Activated naive CD4-positive, alpha-beta T cell treated with anti-CD3 and anti-CD28 coated beads, Interleukin-2, amount 50 U/mL, for 72 hours (primary cell): ENCODE measurements at places on chromosomes 11 and 22.

GRCh38 chr11:64772303-64773018, 5.9 kb downstream of the SF1 start:
- DNase-seq, result no peak

DNA sequence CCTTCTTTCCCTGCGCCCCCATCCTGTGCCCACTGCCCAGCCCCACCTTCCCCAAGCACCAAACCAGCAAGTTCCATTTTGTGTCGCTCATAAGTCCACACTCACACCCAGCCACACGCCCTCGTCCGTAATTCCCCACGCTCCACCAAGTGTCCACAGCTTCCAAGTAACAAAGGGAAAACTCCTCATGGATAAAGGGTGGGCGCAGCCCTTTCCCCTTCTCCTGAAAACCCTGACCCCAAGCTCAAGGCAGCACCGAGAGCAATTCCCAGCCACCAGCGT, 458 bp downstream of the FXYD6 start:
- DNase-seq, result peak; percentile 15

GRCh38 chr11:48034926-48035871, 54.8 kb downstream of the PTPRJ start:
- DNase-seq, result no peak

GRCh38 chr22:24587948-24588347, 4.9 kb downstream of the LRRC75B start:
- no peak for DNase-seq

DNA sequence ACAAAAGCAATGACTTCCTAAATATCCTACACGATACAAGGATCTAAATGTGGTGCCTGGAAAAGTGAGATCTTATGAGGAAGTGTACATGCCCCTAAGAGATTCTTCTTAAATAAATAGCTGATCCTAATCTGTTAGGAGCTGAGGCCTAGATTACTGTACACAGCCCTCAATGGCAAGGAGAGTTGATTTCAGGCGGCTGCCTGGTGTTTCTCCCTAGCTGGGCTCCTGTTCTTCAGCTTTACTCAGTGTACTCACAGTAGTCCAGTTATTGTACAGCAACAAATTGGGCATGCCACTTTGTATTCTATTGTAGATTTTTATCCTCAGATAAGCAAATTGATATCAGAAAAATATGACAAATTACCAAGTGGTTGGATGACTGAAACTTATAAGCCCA, 358.2 kb upstream of the PDGFD start:
- no peak for DNase-seq

DNA sequence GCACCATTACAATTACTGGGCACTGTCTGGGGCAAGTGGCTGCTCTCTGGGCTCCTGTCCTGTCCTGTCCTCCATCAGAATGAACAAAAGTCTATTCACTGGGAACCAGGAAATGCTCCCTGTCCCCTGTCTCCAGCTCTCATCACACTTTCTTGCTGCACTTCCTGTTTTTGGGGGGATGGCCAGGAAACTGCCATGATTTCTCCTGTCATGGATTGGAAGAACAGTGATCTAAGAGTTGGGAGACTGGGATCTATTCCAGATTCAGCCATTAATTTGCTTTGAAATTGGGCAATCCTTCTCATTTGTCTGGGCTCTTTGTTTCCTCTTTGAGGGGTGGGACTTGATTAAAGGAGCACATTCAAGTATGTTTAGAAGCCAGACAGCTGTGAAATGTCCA, 61.4 kb upstream of the KIRREL3 start:
- no peak for DNase-seq

GRCh38 chr22:24066865-24067264, 55.8 kb downstream of the CABIN1 start:
- DNase-seq, result no peak

DNA sequence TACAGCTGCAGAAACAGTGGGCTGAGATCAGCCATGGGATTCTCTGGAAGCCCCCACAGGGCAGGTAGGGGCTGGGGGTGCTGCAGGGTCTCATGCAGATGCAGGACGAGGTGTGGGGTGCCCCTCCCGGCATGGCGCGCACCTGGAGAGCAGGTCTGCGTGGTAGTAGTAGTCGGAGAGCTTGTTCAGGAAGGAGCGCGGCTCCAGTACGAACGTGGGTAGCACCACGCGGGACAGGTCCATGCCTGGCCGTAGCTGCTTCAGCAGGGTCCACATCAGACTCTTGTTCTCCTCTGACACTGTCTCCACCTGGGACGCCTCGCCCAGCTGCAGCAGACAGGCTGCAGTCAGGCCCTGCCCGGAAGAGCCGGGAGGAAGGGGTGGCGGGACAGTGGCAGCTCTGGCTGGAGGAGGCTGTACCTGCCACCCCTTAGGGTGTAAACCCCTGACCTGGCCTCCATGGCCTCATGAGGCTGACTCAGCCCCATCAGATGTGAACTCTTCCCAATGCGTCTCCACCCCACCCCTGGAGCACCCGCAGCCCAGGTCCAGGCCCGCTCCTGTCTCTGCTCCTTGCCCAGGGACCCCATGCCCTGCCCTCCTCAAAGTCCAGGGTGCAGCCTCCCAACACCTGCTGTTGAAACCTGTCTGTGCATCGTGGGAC, 47.0 kb upstream of the CARS1 start:
- DNase-seq, result no peak

- no peak for DNase-seq
Observed at GRCh38 chr11:72671152-72672099, 2.8 kb downstream of the PDE2A start.

DNA sequence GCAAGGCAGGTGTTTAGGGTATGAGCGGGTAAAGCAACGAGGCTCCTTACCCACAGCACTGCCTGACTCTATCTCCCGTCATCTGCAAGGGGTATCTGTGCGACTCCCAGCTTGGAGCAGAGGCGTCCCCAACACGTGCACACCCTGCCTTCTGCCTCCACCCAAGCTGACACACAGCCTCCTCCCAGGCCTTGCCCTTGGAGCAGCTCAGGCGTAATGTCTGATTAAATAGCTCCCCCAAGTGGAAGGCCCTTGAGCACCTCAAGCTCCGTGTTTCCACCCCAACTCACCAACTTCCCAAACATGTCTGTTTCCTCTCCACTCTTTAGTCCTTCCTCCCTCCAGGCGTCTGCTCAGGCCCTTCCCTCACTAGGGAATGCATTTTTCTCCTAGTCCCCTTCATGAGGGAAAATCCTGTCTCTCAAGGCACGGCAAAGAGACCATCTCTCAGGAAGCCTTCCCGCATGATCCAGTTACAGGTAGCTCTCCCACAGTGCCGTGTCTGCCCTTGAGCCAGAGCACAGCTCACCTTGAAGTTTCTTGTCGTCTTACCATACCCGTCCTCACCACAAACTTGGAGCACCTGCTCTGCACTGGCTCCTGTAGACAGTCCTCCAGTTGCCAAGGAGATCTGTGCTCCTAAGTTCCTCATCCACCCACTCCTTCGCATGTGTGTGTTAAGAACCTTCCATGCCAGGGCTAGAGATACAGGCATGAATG, 15.8 kb downstream of the CYB5R2 start:
- DNase-seq, result no peak

GRCh38 chr11:19939415-19939929, 220.8 kb downstream of the DBX1 start:
- no peak for DNase-seq

DNA sequence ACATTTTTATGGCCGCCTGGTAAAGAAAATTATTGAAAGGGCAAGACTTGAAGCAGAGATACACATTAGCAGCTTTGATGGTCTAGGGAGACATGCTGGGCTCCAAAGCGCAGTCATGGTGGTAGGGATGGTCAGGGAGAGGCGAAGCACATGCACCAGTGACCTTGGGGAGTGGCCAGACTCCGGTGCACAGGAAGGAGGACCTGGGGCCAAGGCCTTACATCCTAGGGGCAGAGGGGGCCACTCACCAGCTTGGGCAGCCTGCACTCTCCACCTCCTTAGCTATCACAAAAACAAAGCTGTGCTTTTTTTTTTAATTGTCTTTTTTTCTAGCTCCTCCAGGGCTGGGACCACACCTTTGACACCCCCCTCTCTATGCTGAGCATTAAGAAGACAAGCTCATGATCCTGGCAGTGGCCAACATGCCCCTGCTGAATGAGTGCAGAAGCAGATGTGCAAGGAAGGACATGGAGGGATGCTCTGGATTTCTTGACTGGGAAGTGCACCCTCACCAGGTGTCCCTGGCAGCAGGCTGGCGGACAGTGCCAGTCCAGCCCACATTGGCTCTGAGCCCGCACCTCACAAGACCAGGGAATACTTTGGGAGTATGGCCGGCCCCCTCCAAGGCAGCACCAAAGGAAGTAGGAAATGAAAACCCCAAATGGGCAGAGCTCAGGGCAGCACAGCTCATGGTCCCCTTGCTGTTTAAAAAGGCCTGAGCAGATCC, 619.9 kb downstream of the TBC1D22A start:
- DNase-seq, result no peak
